K562 (cell line): ENCODE measurements at places on chromosomes 1 and 21. TPM values are rescaled to one million over a fixed set of nuclear protein-coding genes. Genes with fewer than 3 reads are reported as not detected.

The CD5L gene
- total RNA-seq, result not detected in 2 replicates

The PCBP3 gene
- 0.34 TPM in 1 of 2 replicates, not detected in the other for total RNA-seq

The IGSF21 gene
- total RNA-seq, result not detected in 2 replicates

The SLC16A1 gene
- total RNA-seq, result 151 and 169 TPM in 2 replicates

The FAM163A gene
- total RNA-seq, result not detected in 2 replicates

The LRRC71 gene
- total RNA-seq, result 0.45 and 1.2 TPM in 2 replicates

The HLX gene
- 2.3 and 3.0 TPM in 2 replicates for total RNA-seq

The PAX7 gene
- not detected in 2 replicates for total RNA-seq

The B4GALT2 gene
- total RNA-seq, result 76.2 and 78.0 TPM in 2 replicates

The COL11A1 gene
- total RNA-seq, result 0.07 and 0.09 TPM in 2 replicates

The SOX13 gene
- total RNA-seq, result 0.25 and 0.35 TPM in 2 replicates

The LCA5L gene
- 2.7 and 2.9 TPM in 2 replicates for total RNA-seq

- DNase-seq, result no peak
Observed at GRCh38 chr1:4932311-4933030, 278.1 kb downstream of the AJAP1 start.

DNA sequence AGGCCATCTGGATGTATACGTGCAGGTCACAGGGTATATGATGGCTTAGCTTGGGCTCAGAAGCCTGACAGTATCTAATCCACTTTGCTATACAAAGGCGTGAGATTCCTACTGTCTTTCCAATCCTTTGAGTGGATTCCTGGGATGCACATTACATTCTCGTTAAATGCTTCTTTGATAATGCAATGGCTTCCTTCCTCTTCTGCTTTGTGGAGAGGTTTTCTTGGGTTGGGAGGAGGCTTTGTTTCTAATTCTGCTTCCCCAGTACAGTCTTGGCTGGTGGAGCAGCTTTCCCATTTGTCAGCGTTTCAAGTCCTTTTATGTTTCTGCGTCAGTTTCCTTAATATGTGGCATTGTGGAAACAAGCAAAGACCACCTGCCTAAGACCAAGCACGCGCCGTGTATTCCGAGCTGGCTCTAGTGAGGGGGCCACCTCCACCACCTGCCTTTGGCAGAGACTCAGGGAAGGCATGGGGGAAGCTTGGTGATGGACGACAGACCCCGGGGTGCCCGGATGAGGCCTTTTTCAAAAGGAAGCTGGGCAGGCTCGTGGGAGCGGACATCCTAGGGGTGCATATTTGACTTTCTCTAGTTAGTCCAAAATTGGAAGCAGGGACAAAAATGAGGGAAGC is 72.7 kb downstream of the WDR4 start:
- no peak for DNase-seq

DNA sequence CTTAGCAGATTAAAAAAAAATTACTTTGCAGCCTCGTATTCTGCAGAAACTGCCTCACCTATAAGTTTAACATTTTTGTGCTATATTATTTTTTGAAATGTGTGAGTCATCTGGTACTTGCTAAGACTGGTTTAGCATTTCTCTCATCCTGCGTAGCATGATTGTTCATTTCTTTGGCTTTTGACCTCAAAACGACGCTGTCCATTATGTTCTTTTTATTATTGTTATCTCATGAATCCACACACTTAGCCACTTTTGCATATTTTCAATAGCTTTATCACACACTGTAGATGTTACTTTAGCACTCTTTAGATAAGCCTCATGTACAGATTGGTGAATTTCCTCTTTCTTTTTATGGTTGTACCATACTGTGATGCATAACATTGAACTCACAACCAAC is 1004.9 kb upstream of the NCAM2 start:
- peak; percentile 27 for DNase-seq

GRCh38 chr1:212933815-212934471 is 16.4 kb upstream of the VASH2 start:
- no peak for DNase-seq

DNA sequence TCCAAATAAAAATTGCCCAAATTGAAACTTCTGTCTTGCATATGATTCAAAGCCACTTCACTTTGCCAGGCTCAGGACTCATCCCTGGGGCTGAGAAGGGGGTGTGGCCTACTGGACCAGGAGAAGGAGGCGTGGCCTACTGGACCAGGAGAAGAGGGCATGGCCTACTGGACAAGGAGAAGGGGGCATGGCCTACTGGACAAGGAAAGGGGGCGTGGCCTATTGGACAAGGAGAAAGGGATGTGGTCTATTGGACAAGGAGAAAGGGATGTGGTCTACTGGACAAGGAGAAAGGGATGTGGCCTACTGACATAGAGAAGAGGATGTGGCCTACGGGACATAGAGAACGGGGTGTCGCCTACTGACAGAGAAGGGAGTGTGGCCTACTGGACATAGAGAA is 405.3 kb downstream of the RRAGC start:
- peak; percentile 69 for DNase-seq

DNA sequence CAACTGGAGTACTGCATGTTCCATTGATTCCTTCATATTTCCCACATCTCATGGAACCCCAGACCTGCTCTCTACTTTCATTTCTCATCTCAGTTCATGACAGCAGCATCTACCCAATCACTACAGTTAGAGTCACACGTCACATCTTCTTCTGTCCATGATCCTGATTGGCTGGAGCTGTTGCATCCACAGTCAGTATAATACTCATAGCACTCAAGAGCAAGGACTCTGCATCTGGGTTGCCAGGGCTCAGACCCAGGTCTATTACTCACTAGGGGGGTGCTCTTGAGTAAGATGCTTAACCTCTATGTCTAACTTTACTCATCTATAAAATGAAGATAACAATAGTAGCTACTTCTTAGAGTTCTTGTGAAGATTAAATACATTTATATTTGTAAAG is 4.4 kb upstream of the XPR1 start:
- no peak for DNase-seq

DNA sequence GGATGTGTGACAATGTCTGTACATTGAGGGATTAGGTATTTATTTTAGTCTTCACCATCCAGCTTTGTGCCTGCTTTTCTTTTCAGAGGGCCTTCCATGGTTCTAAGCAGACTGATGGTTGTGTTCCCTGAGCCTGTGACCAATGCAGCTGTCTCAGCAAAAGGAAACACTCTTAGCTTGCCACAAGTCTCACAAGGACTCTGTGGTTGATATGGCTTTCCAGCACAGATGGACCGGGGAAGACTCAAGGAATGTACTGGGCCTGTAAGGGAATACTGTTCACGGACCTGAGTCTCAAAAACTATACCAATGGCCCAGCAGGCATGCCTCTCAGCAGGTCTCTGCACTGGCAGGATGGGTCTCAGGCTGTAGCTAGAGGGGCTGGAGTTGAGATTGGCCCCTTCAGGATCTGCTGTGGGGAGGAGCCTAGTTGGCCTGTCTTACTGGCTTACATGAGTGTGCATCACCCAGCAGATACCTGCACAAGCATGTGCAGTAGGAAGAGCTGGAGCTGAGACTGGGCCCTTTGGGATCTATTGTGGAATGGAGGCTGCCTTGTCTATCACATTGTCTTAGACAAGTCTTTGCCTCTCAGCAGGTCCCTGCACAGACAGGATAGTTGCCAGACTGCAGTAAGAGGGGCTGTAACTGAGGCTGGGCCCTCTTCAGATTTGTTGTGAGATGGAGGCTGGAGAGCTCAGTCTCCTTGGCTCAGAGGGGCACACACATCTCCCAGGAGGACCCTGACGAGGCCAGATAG is 52.0 kb upstream of the PDC start:
- no peak for DNase-seq

DNA sequence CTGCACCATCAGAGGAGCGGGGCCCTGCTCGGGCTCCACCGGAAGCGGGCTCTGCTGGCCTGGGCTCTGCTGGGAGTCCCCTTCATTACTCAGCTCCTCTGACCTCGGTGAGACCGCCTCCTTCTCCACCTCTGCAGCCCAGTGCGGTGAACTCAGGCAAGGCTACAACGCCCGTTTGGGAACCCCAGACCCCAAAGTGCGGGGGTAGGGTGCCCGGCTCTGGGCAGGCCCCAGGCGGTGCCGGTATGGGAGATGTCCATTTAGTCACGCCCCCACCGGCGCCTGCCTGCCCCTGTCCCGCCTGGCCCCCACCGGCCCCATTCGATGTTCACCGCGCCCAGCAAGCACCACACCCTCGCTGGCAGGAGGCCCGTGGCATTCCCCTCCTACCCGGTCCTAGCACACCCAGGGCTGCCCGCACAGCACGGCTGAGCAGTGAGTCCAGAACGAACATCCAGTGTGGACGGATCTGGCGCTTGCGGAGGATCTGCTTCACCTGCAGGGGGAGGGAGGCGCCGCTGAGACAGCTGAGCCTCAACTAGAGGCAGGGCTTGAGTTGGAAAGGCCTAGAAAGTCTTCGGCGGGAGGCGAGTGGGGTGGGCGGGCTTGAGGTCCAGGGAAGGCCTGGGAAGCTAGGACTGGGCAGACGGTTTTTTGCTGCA is 10.0 kb downstream of the MAP3K6 start:
- DNase-seq, result no peak

GRCh38 chr1:222454782-222455181 is 93.1 kb downstream of the HHIPL2 start:
- DNase-seq, result no peak

DNA sequence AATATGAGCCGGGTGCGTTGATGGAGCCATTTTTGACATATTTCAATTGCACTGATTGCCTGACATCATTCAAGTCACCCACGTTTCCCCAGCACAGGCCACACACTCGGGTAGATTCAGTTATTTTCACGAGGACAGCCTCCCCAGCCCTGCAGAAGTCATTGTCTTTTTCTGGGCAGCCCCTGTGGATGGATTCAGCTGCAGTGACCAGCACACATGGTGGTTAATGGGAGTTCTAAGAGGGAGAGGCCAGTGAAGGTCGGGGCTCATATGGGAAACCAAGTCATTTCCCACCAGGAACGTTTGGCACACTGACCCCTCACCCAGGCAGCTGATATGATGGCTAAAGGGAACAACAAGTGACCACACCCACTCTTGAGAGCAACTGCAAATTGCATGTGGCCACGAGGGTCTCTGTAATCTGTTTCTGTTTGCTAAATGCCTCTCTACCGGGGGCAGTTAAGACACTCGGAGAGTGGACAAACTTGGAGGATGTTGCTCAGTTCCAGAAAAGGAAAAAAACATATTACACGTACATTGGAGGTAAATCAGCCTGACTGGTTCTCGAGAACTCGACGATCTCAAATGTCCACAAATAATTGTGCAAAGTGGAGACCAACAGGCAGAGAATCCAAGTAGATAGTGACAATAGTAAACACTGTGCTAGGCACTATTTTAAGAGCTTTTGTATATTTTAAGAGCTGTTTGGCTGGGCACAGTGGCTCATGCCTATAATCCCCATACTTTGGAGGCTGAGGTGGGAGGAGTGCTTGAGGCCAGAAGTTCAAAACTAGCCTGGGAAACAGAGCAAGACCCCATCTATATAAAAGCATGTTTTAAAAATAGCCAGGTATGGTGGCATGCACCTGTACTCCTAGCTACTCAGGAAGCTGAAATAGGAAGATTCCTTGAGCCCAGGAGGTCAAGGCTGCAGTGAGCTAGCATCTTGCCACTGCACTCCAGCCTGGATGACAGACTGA is 167.2 kb upstream of the IRF2BP2 start:
- DNase-seq, result peak; percentile 46

DNA sequence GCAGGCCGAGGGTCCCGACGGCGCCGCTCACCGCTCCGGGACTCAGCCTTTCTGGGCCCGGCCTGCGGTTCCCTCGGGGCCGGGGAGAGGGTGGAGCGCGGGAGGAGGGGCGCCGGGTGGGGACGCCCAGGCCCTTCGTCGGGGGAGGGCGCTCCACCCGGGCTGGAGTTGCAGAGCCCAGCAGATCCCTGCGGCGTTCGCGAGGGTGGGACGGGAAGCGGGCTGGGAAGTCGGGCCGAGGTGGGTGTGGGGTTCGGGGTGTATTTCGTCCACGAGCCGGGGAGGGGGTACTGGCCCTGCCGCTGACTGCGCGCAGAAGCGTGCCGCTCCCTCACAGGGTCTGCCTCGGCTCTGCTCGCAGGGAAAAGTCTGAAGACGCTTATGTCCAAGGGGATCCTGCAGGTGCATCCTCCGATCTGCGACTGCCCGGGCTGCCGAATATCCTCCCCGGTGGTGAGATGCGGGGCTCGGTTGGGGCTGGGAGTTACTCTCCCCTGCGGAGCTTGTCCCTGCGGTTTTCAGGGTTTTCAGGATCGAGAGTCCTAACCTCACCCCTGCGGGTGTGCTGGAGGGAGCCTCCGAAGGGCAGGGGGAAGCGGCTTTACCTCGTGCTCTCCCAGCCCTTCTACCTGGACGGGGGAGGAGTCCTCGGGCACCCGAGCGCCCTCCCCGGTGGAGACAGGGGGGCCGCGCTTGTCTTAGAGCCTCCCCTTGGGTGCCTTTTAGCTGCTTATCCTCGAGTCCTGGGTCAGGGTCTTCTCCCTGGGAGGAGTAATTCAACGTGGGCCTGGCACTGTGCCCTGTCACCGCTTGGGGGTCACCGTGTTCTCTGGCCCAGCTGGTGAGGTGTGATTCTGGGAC is 2.1 kb downstream of the SAMD11 start:
- DNase-seq, result peak; percentile 80

GRCh38 chr1:192631749-192632148 is 4.2 kb upstream of the RGS13 start:
- DNase-seq, result no peak

GRCh38 chr21:32349333-32349944 is 43.4 kb downstream of the URB1 start:
- DNase-seq, result no peak

- no peak for DNase-seq
Observed at GRCh38 chr1:103274886-103275285, 166.6 kb upstream of the COL11A1 start.

GRCh38 chr1:177546346-177546745 is 375.6 kb downstream of the BRINP2 start:
- no peak for DNase-seq
